Type B pancreatic cell (in vitro differentiated cells): ENCODE measurements at places on chromosomes 3 and 15. TPM values are rescaled to one million over a fixed set of nuclear protein-coding genes. Genes with fewer than 3 reads are reported as not detected.

PTH1R gene
- 63.0 and 83.1 TPM in 2 replicates for total RNA-seq

GPR62 gene
- total RNA-seq: 0.17 TPM in 1 of 2 replicates, not detected in the other

GRCh38 chr3:19229086-19229485 lies 80.8 kb downstream of the KCNH8 start:
- H3K4me3 ChIP-seq: no peak overlapping the region
- H3K27me3 ChIP-seq: no peaks in the 10 kb centered on the region
- H3K36me3 ChIP-seq: no peaks in the 10 kb centered on the region
- no peaks in the 10 kb centered on the region for H3K4me1 ChIP-seq
- DNase-seq: no peak
- no peak overlapping the region for H3K27ac ChIP-seq

- H3K4me3 ChIP-seq: no peak overlapping the region
- H3K27me3 ChIP-seq: no peaks in the 10 kb centered on the region
- no peak overlapping the region for H3K27ac ChIP-seq
- peaks cover 25% of the 10 kb centered on the region for H3K4me1 ChIP-seq
- no peaks in the 10 kb centered on the region for H3K36me3 ChIP-seq
Observed at GRCh38 chr15:77535845-77536244, 96.9 kb downstream of the LINGO1 start.

- no peak overlapping the region for H3K4me3 ChIP-seq
- DNase-seq: no peak
- H3K27ac ChIP-seq: no peak overlapping the region
- H3K4me1 ChIP-seq: peaks cover 16% of the 10 kb centered on the region
Observed at GRCh38 chr3:31903686-31904431, 77.2 kb downstream of the OSBPL10 start.

- no peaks in the 10 kb centered on the region for H3K4me1 ChIP-seq
- H3K27ac ChIP-seq: no peak overlapping the region
- peaks cover 35% of the 10 kb centered on the region for H3K36me3 ChIP-seq
- DNase-seq: no peak
Observed at GRCh38 chr3:66242788-66243464, 22.1 kb downstream of the SLC25A26 start.

- H3K36me3 ChIP-seq: no peaks in the 10 kb centered on the region
- no peaks in the 10 kb centered on the region for H3K27me3 ChIP-seq
- H3K27ac ChIP-seq: no peak overlapping the region
- H3K4me3 ChIP-seq: no peak overlapping the region
- no peak for DNase-seq
Observed at GRCh38 chr3:111080413-111080812, 8.8 kb downstream of the NECTIN3 start.
